ENCODE measurements at places on chromosomes 2 and 18. TPM values are rescaled to one million over a fixed set of nuclear protein-coding genes. Genes with fewer than 3 reads are reported as not detected.

- H3K27ac ChIP-seq = no peak overlapping the region
- DNase-seq = no peak
- no peak overlapping the region for H3K4me3 ChIP-seq
- H3K4me1 ChIP-seq = peaks cover 13% of the 10 kb centered on the region
- H3K36me3 ChIP-seq = peaks cover 63% of the 10 kb centered on the region
Observed at GRCh38 chr2:239157771-239158170, 243.0 kb downstream of the HDAC4 start.

DNA sequence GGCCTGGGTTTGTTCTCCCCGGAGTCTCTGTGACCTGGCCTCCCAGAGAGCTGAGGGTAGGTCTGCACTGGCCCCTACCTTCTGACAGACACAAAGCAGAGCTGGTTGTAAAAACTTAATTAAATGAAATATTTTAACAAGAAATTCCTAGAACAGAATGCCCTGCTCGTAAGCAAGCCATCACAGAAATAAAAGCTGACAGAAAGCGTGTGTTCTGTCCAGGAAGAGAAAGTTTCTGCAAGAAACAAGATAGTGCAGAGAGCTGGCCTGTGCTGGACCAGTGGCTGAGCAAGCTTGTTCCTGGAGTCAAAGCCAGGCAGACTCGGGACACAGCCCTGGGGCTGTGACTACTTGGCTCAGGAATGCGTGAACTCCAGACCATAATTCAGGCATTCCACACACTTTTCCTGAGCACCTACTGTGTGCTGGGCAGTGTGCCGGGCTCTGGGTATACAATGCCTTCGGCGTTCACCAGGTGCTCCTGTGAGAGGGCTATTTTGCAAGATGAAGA lies 51.6 kb downstream of the APOB start:
- no peaks in the 10 kb centered on the region for H3K4me1 ChIP-seq
- peaks cover 5% of the 10 kb centered on the region for H3K27me3 ChIP-seq
- no peak for DNase-seq
- no peak overlapping the region for H3K4me3 ChIP-seq
- H3K27ac ChIP-seq = no peak overlapping the region

- no peak overlapping the region for H3K4me3 ChIP-seq
- H3K27me3 ChIP-seq = peaks cover 22% of the 10 kb centered on the region
- H3K36me3 ChIP-seq = no peaks in the 10 kb centered on the region
- no peaks in the 10 kb centered on the region for H3K4me1 ChIP-seq
- DNase-seq = no peak
Observed at GRCh38 chr2:118294063-118294462, 205.8 kb downstream of the INSIG2 start.

DNA sequence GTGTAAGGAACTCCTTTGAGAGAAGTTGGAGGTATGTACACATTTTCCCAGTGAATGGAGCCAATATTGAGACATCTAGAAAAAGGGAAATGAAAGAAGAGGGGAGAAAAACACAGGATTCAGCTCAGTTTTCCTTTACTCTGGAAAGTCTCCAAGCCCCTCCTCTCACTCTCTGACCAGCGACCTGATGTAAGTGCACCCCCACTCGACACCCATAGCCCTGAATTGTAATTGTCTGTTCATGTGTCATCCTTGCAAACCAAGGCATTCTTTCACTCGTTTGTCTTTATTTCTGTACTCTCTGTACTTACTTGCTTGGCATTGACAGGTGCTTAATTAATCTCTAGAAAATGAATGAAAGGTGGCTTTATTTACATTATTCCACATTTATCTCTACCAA lies 55.7 kb upstream of the CTAGE1 start:
- no peaks in the 10 kb centered on the region for H3K36me3 ChIP-seq
- DNase-seq = no peak
- H3K27me3 ChIP-seq = no peaks in the 10 kb centered on the region
- H3K4me3 ChIP-seq = no peak overlapping the region

DNA sequence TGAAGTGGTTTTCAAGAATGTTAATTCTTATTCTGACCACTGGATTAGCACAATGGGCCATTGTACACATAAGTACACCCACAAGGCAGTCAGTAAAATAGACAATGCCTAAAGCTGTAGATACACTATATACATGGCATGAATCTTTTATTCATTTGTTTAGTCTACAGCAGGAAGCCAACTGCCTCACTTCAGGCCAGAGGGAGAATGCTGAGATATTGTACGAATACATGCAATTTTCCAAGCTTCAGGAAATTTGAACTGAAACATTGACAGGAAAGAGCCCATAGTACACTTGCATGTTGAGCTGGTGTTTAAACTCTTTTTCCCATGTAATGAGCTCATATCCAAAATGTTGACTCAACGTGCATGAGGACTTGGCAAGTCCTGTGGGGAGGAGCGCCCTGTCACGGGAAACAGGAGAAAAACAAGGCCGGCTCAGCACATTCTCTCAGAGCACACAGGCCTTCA lies 111.6 kb upstream of the CYP1B1 start:
- H3K4me1 ChIP-seq = peaks cover 28% of the 10 kb centered on the region
- no peak for DNase-seq
- peaks cover 11% of the 10 kb centered on the region for H3K27me3 ChIP-seq
- H3K27ac ChIP-seq = no peak overlapping the region
- peaks cover 5% of the 10 kb centered on the region for H3K36me3 ChIP-seq
- no peak overlapping the region for H3K4me3 ChIP-seq

DNA sequence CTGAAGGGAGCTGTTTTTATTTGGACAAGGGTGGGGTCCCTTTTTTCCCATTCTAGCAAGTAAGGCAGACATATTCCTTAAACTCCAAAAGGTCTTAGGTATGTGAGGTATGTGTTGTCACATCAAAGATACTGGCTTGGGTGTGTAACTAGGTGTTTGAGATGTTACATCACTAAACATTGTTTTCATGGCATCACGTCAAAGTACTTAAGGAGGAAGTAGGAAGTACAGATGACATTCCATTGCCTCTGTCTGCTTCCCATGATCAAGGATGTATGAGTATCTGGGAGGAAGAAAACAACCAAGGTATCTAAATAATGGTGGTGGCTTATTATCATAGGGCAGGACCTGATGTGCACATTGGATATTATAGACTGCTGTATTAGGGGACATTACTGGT lies 39.3 kb downstream of the CD302 start:
- peaks cover 8% of the 10 kb centered on the region for H3K4me1 ChIP-seq
- DNase-seq = no peak
- H3K36me3 ChIP-seq = peaks cover 30% of the 10 kb centered on the region
- no peak overlapping the region for H3K4me3 ChIP-seq
- no peak overlapping the region for H3K27ac ChIP-seq

- DNase-seq = no peak
- H3K27me3 ChIP-seq = no peaks in the 10 kb centered on the region
- H3K4me1 ChIP-seq = peaks cover 11% of the 10 kb centered on the region
- no peak overlapping the region for H3K4me3 ChIP-seq
- no peaks in the 10 kb centered on the region for H3K36me3 ChIP-seq
- H3K27ac ChIP-seq = no peak overlapping the region
Observed at GRCh38 chr2:24877646-24878045, 42.4 kb downstream of the ADCY3 start.

Gene MOB4
- total RNA-seq = 27.2 TPM

DNA sequence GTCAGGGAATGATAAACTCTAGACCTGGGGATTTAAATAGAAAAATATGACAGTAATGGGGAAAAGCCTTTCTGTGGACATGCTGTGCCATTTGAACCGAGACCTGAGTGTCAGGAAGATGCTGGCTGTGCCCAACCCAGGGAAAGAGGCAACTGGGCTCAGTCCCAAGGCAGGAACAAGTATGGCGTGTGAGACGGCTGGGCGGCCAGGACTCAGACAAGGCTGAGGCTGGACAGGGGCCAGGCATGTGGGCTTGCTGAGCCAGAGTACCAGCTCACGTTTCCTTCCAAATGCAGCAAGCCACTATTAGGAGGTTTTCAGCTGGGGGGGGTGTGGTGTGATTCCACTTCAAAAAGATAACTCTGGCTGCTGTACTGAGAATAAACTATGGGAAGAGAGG lies 92.4 kb downstream of the INPP5D start:
- H3K4me1 ChIP-seq = no peaks in the 10 kb centered on the region
- no peaks in the 10 kb centered on the region for H3K27me3 ChIP-seq

Gene SLC11A1
- 0.05 TPM for total RNA-seq

DNA sequence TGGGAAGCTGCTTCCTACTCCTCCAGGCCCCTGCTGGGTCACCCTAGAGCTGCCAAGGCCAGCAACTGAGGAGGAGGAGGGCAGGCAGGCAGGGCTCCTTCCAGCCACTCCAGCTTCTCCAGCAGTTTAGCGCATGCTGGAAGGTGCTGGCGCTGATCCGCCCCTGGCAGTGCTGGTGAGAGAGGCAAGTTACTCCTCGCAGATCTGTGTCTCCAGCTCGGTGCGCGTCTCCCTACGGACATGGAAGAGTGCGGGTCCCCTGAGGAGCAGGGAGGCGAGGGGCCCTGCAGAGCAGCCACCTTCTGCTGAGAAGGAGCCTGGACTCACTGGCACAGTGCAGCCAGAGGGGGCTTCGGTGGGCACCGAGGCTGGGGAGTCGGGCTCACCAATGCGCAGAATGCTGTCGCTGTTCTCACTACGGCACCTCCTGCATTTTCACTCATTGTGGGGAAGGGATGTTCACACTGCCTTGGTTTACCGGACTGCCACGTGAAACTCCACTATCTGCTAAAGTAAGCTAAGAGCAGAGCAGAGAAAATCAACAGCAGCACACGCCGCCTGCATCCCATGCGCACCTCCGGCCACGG lies 206.0 kb downstream of the HDAC4 start:
- peaks cover 25% of the 10 kb centered on the region for H3K36me3 ChIP-seq
- no peak overlapping the region for H3K27ac ChIP-seq
- DNase-seq = no peak
- H3K27me3 ChIP-seq = no peaks in the 10 kb centered on the region
- no peak overlapping the region for H3K4me3 ChIP-seq
- no peaks in the 10 kb centered on the region for H3K4me1 ChIP-seq

GRCh38 chr18:11955239-11956029 lies 25.9 kb upstream of the IMPA2 start:
- H3K27ac ChIP-seq = no peak overlapping the region
- DNase-seq = no peak
- peaks cover 1% of the 10 kb centered on the region for H3K36me3 ChIP-seq
- no peaks in the 10 kb centered on the region for H3K27me3 ChIP-seq
- H3K4me1 ChIP-seq = peaks cover 9% of the 10 kb centered on the region

DNA sequence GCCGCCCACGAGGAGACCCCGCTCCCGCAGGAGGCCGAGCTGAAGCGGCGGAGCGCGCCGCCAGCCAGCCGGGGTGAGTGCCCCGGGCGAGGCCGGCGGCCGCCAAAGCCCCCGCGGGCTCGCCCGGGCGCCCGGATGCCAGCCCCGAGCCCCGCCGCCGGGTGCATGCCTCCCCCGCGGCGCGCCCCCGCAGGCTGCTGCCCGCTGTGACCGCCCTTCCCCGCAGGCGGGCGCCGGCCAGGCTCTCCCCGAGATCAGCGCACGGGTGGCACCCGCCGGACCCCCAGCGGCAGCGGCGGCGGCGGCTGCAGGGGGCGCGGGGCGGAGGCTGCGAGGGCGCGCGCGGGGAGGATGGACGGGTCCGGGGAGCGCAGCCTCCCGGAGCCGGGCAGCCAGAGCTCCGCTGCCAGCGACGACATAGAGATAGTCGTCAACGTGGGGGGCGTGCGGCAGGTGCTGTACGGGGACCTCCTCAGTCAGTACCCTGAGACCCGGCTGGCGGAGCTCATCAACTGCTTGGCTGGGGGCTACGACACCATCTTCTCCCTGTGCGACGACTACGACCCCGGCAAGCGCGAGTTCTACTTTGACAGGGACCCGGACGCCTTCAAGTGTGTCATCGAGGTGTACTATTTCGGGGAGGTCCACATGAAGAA lies 470 bp downstream of the KCNF1 start:
- H3K27me3 ChIP-seq = peaks cover 16% of the 10 kb centered on the region
- H3K4me1 ChIP-seq = no peaks in the 10 kb centered on the region
- no peaks in the 10 kb centered on the region for H3K36me3 ChIP-seq
- DNase-seq = no peak
- no peak overlapping the region for H3K27ac ChIP-seq
